Hepatocyte (in vitro differentiated cells): ENCODE measurements at places on chromosomes 16 and 17. TPM values are rescaled to one million over a fixed set of nuclear protein-coding genes. Genes with fewer than 3 reads are reported as not detected.
A peak's percentile ranks its signal among the peaks of the same experiment; 100 is the strongest.

PLA2G10 gene
- 2.3 and 3.2 TPM in 2 replicates for polyA plus RNA-seq

CCL17 gene
- not detected in 2 replicates for polyA plus RNA-seq

TMED6 gene
- 3.1 and 4.3 TPM in 2 replicates for polyA plus RNA-seq

CCL8 gene
- polyA plus RNA-seq = 1.6 TPM in 1 of 2 replicates, not detected in the other

C16orf89 gene
- 2.0 and 3.8 TPM in 2 replicates for polyA plus RNA-seq

GFAP gene
- not detected in 2 replicates for polyA plus RNA-seq

RASL10B gene
- 7.1 and 8.4 TPM in 2 replicates for polyA plus RNA-seq

TBX2 gene
- polyA plus RNA-seq = 27.5 and 29.3 TPM in 2 replicates

KRT27 gene
- not detected in 2 replicates for polyA plus RNA-seq

C16orf87 gene
- 24.9 and 27.5 TPM in 2 replicates for polyA plus RNA-seq

SPATA22 gene
- polyA plus RNA-seq = not detected in 2 replicates

- DNase-seq = peak; percentile 97
These were observed at the start of gene PER1 for GRCh38 chr17:8152112-8152775. Gene PER1, minus strand, starts transcription at chr17:8152404. Its CDS starts 1,698 bp downstream, at chr17:8150706.

GRCh38 chr17:37802712-37803416 lies 58.0 kb upstream of the HNF1B start:
- no peak for DNase-seq

GRCh38 chr16:82713778-82714177 lies 87.0 kb downstream of the CDH13 start:
- DNase-seq = no peak

DNA sequence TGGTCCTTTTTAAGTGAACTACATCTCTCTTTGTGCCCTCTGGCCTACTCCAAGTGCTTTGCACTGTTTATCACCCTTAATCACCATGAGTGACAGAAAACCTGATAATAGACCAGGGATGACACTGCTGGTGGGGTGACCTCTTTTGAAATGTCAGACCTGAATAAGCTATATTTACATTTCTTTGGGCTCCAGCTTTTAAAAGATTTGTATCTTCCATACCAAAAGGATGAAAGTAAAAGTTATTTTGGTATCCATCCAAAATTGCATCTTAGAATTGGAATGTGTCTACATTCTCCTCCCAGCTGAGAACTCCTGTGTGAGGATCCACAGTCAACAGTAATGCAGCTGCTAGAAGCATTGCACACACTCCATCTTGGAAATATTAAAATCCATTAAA lies 370.0 kb downstream of the CDH11 start:
- DNase-seq = no peak

- no peak for DNase-seq
These were observed 28.0 kb upstream of the DUSP14 start for GRCh38 chr17:37461668-37462067.

GRCh38 chr17:40243761-40244160 lies 24.7 kb downstream of the WIPF2 start:
- DNase-seq = no peak

GRCh38 chr17:76597156-76598003 lies 11.7 kb upstream of the ST6GALNAC2 start:
- no peak for DNase-seq

- no peak for DNase-seq
These were observed 171.7 kb downstream of the ZFHX3 start for GRCh38 chr16:72876221-72876620.

DNA sequence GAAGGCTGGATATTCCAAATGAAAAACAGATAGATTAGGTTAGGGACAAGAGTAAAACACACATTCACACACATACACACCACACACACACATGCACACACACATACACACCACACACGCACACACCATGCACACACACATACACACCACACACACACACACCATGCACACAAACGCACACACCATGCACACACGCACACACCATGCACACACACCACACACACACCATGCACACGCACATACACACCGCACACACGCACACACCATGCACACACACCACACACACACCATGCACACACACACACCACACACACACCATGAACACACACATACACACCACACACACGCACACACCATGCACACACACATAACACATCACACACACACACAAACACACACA lies 203.7 kb upstream of the ZFHX3 start:
- DNase-seq = no peak

DNA sequence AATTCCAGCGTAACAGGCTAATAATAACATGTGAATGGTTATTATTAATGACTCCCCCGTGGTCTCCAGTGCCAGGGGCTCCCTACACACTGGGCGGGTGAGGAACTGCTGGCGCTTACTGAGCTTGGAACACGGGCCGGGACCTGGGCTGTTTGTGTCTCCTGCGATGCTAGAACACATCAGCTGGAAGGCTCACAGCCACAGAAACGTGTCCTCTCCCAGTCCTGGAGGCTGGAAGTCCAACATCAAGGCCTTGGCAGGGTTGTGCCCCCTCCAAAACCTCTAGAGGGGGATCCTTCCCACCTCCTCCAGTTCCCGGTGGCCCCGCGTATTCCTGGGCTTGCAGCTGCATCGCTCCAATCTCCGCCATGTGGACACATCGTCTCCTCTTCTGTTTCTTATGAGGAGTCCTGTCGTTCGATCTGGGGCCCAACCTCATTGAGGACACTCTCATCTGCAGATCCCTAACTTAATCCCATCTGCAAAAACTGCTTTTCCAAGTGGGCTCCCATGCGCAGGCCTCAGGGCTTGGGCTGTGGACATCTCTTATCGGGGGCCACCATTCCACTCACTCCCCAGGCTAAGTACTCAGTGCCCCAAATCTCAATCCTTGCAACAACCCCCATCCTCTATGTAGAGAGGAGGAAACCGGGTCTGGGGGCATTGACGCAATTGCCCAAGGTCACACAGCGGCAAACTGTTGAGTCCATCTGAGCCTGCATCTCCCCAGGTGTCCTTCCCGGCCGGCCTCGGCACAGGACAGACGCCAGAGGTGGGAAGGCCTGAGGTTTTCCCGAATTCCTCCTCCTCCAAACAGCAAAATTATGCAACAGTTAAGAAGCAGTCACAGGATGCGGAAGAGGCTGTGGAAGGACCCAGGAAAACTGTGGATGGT lies 193.9 kb downstream of the IRF8 start:
- DNase-seq = no peak

GRCh38 chr17:1617620-1618174 lies 10.9 kb downstream of the SLC43A2 start:
- DNase-seq = peak; percentile 83

- no peak for DNase-seq
These were observed 838 bp upstream of the TMEM97 start for GRCh38 chr17:28317966-28318758.

- DNase-seq = no peak
These were observed 43.0 kb upstream of the MSI2 start for GRCh38 chr17:57213180-57213825.

GRCh38 chr17:5763595-5764306 lies 179.4 kb upstream of the NLRP1 start:
- no peak for DNase-seq

GRCh38 chr16:1950559-1950958 lies 3.9 kb downstream of the RPL3L start:
- DNase-seq = no peak

GRCh38 chr16:81575307-81575706 lies 130.7 kb downstream of the CMIP start:
- DNase-seq = no peak
